ENCODE measurements at places on chromosomes 1 and 21.

- no peak for DNase-seq
These were observed 125.4 kb upstream of the TMEM51 start for GRCh38 chr1:15028102-15028501.

GRCh38 chr1:109866071-109866470 lies 44.6 kb upstream of the CSF1 start:
- no peak for DNase-seq

GRCh38 chr1:21508580-21509350 lies 458 bp upstream of the ALPL start:
- peak; percentile 77 for DNase-seq

DNA sequence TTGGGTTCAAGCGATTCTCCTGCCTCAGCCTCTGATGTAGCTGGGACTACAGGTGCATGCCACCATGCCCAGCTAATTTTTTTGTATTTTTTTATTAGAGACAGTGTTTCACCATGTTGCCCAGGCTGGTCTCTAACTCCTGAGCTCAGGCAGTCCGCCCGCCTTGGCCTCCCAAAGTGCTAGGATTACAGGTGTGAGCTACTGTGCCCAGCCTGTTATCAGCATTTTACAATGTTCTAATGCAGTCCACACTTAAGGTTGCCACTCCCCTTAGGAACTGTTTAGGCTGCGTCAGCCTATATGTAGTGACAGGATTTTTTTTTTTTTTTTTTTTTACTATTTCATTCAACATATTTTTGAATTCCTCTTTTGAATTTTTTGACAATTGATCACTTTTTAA lies 30.2 kb downstream of the AGPAT3 start:
- DNase-seq: no peak

DNA sequence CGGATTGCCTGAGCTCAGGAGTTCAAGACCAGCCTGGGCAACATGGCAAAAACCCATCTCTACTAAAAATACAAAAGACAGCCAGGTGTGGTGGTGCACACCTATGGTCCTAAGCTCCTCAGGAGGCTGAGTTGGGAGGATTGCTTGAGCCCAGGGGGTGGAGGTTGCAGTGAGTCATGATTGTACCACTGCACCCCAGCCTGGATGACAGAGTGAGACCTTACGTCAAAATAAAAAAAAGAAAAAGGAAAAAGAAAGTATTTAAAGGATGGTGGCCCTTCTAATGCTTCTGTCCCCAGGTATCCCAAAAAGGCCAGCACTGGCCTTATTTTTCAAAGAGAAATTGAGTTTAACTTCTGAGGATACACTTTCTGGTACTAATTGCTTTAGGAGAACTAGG lies 1.7 kb downstream of the IKBKE start:
- DNase-seq: no peak

DNA sequence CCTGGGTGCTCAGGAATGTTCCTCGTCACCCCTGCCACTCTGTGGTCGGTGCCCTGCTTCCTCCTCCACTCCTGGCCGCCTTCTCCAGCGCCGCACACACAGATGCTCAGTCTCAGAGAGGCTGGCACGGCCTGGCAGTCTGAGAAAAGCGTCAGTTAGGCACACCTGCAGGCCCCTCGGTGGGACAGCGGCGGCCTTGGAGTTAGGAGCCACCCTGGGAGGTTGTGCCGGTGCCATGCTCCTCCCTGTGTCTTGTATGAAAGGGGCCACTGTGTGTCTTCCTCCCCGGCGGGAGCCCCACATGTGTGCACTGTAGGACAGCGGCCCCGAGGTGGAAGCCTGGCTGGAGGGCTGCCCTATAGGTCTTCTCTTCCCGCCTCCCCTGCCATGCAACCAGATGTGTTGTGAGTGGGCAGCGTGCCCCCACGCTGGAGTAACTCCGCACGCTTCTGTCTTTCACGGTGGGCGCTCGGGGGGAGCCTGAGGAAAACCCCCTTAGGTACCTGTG lies 145.2 kb downstream of the PGBD5 start:
- peak; percentile 6 for DNase-seq

DNA sequence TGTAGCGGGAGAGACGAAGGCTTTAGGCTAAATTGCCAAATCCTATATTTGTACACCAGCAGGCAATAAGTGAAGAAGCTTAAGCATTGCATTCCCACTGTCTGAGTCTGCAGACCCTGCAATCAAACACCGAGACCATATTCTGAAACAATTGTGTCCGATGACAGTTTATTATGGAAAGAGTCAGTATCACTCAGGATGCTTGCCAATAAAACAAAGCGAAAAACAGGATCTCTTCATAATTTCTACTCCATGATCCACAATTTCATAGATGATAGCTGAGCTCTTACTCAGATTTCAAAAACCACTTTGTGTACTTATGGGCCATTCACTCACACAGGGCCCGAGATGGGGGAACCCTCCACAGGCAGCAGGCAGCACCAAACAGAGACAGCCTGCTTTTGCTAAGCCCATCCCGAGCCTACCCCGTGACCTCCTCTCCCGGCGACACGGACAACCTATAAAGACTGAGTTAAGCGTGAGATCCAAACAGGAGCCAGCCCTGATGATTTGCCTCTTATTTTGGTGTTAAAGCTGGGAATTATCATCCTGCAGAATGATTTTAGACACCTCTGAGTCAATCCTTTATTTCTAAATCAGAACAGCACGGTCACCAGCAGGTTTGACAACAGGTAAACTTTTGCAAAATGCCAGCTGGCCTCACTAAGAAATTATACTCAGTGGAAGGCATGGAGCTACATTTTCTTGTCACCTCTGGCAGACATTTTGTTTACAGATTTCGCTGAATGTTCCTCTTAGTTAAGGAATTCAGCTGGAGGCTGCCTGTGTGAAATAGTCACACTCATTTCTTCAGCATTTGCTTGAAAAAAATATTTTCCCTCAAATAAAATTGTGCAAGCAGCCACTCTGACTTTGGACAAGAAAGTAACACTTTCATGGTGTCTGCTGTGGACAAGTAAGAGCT lies 212.4 kb downstream of the GPATCH2 start:
- no peak for DNase-seq

DNA sequence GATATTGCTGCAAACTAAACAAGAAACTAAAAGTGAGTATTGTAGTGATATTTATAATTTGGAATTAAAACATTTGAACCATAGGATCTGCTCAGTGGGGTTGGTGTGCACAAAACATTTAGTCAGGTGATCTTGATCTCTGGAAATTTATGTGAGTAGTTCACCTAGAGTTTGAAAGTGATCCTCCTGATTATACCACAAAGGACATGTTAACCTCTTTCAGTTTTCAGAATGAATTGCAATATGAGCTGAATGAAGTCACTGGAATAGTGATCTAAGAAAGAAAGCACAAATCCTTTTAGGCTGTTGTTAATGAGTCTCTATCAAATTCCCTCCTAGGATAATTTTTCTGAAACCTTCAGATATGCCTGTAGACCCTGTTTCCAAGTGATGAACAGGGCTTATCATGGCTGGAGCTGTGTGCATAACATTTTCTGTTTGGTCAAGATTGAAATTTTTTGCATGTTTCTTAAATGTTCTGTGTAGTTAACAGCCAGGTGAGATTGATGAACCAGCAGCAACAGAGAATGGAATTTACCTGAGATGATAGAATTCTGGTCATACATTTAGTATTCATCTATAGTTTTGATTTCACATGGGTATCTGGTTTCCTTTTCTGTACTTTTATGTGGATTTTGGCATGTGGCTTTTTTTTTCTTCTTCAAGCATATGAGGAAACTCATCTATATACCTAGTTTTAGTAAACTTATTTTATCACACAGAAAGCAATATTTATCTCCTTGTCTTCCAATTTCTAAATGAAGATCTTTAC lies 25.5 kb downstream of the CDC14A start:
- no peak for DNase-seq
